Left lobe of liver (tissue), 2 donors: ENCODE measurements at places on chromosomes 6 and 20. TPM values are rescaled to one million over a fixed set of nuclear protein-coding genes. Genes with fewer than 3 reads are reported as not detected.

DNA sequence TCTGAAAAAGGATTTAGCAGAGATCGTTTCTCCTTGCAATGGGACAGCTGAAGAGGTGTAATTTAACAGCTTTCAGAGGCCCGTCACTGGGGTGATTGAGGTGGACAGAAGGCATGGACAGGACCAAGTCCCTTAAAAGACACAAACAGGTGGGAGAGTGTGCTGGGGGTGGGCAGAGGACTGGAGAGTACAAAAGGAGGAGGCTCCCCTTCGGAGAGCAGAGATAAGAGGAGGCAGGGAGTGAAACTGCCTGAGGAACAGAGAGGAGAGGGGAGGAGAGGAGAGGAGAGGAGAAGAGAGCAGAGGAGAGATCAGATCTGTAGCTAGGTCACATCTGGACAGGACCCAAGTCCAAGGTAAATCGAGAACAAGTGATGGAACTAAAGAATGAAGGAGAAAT, 48.6 kb upstream of the PKHD1 start:
- DNase-seq = no peak

DNA sequence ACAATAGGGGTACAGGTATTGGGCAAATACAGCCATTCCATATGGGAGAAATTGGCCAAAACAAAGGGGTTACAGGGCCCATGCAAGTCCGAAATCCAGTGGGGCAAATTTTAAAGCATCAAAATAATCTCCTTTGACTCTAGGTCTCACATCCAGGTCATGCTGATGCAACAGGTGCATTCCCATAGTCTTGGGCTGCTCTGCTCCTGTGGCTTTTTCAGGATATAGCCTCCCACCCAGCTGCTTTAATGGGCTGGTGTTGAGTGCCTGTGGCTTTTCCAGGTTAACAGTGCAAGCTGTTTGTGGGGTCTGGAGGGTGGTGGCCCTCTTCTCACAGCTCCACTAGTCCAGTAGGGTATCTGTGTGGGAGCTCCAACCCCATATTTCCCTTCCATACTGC, 607.1 kb downstream of the MEI4 start:
- no peak for DNase-seq

DNA sequence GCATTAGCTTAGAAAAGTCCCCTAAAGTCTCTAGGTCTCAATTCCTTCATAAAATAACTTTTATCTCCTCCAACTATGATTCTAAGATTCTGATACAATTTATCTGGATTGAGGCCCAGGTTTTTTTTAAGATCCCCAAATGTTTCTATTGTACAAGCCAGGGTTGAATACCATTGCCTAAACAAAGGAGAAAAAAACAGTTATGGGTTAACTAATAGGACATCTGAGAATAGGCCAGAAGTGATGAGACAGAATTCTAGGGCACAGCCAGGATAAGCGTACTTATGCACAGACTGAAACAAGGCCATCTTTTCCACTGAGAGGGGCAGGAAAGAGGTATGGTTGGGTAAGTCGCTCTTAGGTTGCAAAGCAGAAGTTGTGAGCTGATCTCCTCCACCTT, 26.4 kb downstream of the EPB41L2 start:
- no peak for DNase-seq

DNA sequence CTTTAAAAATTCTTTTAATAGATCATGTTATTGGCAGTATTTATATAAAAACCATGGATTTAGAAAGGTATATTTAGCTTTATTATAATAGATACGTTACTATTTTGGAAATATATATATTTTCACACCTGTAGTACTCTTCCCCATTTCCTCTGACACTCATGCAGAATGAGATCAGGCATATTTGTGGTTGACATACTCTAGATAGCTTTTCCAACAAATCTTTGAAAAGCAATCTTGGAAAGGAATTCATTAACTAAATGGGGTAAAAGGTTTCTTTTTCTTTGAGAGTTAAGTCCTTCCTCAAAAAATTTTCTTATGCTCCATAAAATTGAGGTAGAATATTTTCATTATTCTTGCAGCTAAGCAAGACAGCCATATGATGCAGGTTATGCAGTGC, 14.5 kb downstream of the ASF1A start:
- DNase-seq = no peak

- DNase-seq = peak; percentile 84
Observed at GRCh38 chr20:1122388-1123315, 4.2 kb downstream of the PSMF1 start.

DNA sequence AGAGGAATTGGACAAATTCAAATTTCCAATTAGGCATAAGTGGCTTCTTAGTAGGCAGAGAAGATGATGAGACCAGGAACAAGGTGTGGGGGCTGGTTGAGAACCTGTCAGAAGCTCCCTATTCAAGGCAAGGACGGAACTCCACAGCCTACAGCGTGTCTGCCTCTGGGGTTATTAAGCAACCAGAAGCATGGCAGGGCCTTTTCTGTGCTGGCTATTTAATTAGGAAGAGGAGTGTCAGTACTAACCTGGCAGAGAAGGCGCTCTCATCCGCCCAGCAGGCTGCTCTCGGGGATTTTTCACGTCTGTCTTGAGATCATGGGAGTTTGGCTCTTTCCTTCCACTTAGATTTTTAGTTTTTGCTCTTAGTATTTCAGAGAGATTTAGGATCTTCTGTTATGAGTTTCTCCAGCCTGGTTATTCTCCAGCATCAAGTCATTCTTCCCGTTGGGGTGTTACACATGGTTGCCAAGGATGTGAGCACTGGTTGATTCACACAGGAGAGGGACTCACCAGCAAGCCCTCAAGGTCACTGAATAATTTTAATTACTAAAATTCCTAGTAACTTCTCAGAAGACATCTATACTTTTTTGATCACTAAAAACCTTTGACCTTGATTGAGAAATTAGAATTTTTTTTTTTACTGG, 23.9 kb downstream of the ADTRP start:
- DNase-seq = no peak

Gene MYLIP
- 3.1 TPM for total RNA-seq

- no peak for DNase-seq
Observed at GRCh38 chr6:18183766-18184165, 28.5 kb downstream of the KDM1B start.

DNA sequence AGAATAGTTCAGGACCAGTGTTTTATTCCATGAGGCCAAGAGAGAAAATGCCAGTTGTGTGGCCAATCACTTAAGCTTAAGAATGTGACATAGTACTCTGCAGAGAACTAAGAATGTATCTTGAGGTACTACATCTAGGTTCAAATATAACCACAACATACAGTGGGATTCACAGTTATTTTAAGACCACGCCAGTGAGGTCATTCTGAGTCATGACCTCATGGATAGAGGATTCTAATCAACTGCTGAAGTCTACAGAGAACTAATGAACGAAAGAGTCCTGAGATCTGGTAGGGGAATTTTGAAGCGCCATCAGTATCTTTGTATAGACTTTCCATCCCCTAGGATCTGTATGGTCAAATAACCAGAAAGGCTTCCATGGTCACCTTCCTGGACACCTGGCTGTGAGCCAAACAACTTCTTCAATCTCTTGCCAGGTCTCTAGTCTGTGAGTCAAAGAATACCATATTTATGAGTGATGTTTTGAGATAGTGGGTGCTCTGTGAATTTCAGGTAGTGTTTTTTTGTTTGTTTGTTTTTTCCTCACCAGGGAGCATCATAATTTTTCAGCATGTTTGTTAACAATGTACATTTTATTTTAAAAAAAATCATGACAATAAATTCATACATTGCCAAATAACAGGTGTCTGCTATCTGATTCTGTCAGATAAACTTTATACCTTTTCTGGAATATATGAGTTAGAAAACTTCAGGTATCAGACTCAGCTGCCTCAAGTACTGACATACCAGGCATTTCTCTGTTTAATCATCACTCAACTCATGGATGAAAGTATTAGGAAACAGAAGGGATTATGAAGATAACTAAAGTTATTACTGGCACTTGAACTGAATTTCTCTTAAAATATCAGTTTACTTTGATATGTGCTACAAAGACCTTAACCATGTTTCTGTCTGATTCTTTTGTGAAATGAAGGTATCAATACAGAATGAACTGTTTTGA, 217.9 kb downstream of the PLCB4 start:
- no peak for DNase-seq

- DNase-seq = no peak
Observed at GRCh38 chr6:82877213-82878195, 188.1 kb downstream of the UBE3D start.

GRCh38 chr6:135993361-135993760, 141.9 kb downstream of the PDE7B start:
- DNase-seq = no peak

DNA sequence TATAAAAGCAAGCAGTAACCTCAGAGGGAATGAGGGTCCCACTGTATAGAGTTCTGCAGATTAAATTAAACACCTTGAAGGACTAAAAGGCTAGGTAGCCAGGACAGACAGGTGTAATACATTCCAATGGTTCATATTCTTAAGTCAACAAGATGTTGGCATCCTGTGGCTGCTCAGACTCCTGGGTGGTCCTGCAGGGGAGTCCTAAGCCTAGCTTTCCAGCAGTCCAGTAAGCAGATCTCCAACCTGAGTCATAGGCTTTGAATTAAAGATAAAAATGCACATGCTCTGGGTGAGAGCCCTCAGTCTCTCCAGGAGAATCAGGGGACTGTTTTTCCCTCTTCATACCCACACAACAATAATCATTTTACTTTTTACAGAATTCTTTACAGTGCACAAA, 307.3 kb upstream of the SUPT3H start:
- no peak for DNase-seq

Gene TBX18
- 0.30 TPM for total RNA-seq

GRCh38 chr6:111976139-111976538, 77.8 kb upstream of the CCN6 start:
- no peak for DNase-seq

- DNase-seq = no peak
Observed at GRCh38 chr6:61586934-61587537, 699.0 kb downstream of the KHDRBS2 start.

Gene BRPF3
- total RNA-seq = 18.4 TPM

Gene TSPO2
- 0.30 TPM for total RNA-seq

DNA sequence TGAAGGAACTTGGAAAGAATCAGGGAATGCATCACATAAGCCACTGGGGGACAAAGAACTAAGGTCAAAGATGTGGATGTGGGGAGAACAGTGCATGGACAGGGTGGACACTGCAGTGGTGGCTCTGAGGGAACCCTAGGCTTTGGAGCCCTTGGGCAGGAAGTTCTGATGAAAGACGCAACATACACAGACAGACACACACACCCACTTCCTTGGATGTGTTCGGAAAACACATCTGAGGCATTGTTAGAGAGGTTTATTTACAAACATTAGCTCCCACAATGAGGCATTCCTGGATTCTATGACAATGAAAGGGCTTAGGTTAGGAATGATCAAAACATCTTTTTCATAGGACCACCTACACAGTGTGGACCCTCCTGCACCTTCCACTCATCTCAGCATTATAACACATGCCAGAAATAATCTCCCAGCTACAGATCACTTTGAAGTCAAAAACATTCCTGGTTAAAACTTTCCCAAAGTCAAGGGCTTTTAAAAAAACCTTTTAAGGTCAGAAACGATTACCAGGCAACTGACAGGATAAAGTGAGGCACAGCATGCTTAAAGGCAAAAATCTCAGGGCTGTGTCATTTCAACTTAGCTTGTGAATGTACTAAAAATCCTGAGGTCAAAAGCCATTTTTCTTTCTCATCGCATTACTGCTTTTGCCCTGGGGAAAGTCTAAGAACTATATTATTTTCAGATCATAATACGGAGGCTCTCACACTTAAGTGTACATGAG, 6.4 kb upstream of the METTL24 start:
- DNase-seq = no peak

DNA sequence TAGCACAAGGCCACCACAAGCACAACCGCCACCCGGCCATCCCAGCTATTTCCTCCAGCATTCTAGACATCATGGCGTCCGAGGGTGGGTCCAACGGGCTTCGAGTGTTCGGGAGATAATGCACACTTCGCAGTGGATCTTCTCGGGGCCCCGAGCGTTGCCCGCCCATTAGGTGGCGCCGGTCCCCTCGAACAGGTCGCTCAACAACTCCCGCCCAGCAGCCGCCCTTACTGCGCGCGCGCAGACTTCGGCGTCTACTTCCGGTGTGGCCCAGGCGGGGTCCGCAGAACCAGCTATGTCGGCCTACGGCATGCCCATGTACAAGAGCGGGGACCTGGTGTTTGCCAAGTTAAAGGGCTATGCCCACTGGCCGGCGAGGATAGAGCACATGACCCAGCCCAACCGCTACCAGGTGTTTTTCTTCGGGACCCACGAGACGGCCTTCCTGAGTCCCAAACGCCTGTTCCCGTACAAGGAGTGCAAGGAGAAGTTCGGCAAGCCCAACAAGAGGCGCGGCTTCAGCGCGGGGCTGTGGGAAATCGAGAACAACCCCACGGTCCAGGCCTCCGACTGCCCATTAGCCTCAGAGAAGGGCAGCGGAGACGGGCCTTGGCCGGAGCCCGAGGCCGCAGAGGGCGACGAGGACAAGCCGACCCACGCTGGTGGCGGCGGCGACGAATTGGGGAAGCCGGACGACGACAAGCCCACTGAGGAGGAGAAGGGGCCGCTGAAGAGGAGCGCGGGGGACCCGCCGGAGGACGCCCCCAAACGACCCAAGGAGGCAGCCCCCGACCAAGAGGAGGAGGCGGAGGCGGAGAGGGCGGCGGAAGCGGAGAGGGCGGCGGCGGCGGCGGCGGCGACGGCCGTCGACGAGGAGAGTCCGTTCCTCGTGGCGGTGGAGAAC, at the start of gene HDGFL1:
HDGFL1 (plus strand) TSS at position 286 of the 904 bp plus-strand sequence; CDS start at position 296, 10 bp downstream.
- DNase-seq = no peak

Gene SLC22A16
- not detected for total RNA-seq

Gene MYBL2
- 0.63 TPM for total RNA-seq

Gene SNX9
- 25.5 TPM for total RNA-seq

DNA sequence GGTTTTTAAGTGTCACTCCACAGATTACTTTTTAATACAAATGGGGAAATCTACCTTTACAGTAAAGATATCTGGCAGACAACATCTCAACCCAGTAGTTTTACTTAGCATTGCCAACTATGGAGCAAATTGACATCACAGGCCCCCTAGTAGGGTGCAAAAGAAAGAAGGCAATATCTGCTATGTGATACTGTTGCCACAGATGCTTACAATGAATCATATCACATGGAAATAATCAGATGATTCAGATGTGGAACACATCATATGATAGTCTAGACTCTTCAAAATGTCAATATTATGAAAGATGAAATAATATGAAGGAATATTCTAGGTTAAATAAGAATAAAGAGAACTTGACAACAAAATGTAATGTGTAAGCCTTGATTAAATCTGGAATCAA, 322.5 kb downstream of the BMP2 start:
- DNase-seq = no peak

DNA sequence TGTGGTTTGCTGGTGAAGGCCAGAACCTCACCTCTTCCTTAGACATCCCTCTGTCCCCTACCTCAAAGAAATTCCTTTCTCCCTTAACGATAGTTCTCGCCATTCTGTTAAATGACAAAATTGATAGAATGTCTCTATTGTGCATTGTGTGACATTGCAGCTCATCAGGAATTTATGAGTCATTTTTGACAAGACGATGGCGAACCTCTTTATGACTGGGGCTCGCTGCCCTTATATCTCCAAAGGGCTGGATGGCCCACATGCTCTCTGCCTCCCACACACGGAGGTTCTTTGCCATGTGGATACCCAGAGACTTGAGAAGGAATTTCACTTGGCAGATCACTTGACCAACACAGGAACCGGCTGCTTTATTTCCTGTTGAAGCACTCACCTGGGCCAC, 66.8 kb upstream of the RPS6KA2 start:
- DNase-seq = no peak
